ENCODE measurements at places on chromosomes 13 and 19.
A peak's percentile ranks its signal among the peaks of the same experiment; 100 is the strongest.

DNA sequence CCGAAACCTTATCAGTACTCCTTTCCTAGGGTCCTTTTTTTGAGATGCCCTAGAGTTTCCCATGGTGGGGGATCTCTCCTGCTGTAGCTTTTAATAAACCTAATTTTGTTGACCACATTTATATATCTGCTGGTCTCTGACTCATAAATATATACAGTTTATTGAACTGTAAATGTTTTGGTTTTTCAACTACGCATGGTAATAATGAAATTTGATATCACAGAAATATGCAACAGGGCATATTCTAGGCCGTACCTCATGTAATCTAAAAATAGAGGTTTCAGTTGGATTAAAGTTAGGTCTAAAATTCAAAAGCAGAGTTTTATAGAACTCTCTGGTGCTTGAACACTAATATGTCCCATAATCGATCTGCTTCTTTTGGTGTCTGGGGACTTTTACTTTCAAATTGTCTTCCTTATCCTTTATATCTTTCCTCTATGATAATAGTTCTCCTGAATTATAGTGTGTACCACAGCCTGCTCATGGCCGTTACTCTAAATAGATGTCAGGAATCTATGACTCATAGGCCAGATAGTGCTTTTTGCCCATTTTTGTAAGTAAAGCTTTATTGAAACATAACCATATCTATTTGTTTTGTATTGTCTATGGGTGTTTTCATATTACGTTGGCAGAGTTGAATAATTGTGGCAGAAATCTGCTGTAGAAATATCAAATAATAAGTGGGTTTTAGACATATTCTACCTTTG lies 324.8 kb upstream of the PCDH9 start:
- DNase-seq = no peak

- DNase-seq = no peak
These were observed 4.0 kb downstream of the ZBTB32 start for GRCh38 chr19:35708391-35708790.

DNA sequence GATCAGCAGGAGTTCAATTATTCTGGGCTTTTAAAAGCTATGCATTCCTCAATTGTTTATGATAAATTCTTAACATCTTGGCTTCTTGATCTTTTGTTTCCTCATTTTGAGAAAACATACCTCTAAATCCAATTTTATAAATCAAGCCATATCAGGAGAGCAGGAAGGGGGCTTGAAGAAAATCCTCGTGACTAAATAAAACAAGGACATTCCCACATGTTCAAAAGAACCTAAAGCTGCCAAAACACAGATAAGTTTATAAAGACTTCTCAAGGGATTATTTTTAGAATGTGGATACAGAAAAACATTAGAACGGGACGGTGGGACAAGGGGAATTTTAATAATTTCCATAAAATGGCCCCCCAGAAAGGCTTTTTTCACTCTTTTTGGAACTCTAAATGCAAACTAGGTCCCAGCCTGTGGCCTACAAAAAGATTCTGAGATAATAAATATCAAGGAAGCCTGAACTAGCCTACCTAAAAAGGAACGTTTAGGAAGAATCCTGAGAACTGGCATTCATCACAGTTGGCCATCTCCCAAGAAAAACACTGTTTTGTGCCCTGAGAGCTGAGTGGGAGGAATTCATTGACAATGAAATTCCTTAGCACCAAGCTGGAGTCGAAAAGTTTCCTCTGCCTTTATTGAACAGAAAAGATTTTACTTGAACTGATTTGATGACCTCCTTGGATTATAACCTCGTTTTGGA lies 30.1 kb downstream of the ZAR1L start:
- no peak for DNase-seq

DNA sequence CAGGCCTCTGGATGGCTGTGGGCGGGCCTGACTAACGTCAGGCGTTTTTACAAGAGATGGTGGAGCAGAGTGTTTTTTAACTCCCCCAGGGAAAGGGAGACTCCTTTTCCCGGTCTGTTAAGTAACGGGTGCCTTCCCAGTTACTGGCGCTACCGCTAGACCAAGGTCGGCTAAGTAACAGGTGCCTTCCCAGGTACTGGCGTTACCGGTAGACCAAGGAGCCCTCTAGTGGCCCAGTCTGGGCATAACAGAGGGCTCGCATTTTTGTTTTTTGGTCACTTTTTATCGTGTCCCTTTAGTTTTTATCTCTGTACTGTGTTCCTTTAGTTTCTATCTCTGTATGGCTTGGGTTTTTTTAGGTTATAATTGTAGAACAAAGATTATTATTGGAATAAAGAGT lies 10.0 kb downstream of the ZNF383 start:
- DNase-seq = no peak

- no peak for DNase-seq
These were observed 6.3 kb upstream of the ATP11A start for GRCh38 chr13:112683581-112683980.

DNA sequence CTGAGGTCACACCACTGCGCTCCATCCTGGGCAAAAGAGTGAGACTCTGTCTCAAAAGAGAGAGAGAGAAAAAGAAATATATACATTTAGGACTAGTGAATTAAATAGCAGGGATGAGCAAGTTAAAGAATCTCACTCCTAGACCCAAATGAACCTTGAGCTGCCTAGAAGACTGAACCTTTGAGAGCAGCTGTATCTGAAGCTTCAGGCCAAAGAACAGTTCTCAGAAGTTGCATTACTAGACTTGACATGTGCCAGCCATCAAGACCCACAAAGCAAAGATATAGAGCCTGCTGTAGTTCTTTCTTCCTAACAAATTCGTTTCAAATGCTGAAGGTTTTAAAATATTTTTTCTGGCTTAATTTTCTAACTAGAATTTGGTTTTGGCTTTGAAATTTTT lies 16.6 kb downstream of the DNAJC15 start:
- no peak for DNase-seq

- no peak for DNase-seq
These were observed 38.9 kb downstream of the DACH1 start for GRCh38 chr13:71828117-71828516.

DNA sequence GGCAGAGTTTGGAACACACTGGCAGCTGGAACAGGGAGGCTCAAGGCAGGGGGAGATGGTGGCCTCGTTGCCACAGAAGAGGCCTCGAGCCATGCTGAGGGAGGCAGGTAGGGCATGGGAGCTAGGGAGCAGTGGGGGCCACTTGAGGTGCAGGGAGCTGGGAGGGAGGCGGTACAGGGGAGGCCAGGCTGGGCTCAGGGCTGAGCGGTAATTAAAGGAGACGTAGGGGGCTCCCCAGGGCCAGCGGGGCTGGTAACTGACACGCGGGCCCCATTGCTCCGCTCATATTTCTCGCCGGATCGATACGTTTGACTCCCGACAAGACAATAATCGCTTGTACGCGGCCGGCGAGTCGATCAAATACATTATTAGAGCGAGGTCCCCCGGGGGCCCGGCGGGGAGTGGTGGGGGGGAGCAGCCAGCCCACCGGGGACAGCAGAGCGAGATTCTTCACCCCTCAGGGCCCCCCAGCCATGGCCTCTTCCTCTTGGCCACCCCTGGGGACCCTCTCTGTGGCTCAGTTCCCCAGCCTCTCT lies 2.4 kb upstream of the POU2F2 start:
- no peak for DNase-seq

DNA sequence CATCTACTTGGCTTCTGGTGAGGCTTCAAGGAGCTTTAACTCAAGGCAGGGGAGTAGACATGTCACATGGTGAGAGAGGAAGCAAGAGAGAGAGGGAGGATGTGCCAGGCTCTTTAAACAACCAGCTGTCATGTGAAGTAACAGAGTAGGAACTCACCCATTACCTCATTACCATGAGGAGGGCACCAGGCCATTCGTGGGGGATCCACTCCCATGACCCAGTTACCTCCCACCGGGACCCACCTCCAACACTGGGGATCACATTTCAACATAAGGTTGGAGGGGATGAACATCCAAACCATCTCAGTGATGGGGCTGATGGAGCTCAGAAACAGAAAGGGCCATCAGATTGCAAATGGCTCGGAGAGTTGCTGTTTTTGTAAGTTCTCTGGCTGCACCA lies 12.9 kb downstream of the VSTM2B start:
- DNase-seq = no peak

DNA sequence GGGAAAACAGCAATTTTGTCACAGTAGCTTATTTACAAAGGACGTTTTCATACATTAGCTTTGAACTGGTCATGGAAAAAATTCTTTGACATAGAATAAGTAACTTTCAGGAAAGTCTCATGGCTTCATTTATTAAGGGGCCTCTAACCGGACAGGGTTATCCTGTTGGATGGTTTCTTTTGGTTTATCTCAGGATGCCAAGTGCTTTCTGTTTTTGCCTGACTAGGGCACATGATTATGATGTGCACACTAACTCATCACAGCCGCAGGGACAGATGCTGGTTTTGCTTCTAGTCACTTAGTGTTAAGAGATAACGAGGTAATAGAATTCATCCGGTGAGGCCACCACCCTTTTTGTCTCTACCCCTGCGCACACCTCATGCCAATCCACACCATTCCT lies 53.0 kb downstream of the TGDS start:
- DNase-seq = no peak

- peak; percentile 58 for DNase-seq
These were observed 36.2 kb upstream of the GARRE1 start for GRCh38 chr19:34217952-34218817.

- no peak for DNase-seq
These were observed 1.7 kb downstream of the HIF3A start for GRCh38 chr19:46298479-46299003.

- no peak for DNase-seq
These were observed 14.7 kb downstream of the ZNF112 start for GRCh38 chr19:44341794-44342193.

- no peak for DNase-seq
These were observed 2.0 kb upstream of the CEBPA start for GRCh38 chr19:33304371-33304759.

GRCh38 chr19:37893845-37894575 lies 12.4 kb downstream of the WDR87 start:
- DNase-seq = no peak

- no peak for DNase-seq
These were observed 188.2 kb downstream of the KCNRG start for GRCh38 chr13:50203256-50203941.

DNA sequence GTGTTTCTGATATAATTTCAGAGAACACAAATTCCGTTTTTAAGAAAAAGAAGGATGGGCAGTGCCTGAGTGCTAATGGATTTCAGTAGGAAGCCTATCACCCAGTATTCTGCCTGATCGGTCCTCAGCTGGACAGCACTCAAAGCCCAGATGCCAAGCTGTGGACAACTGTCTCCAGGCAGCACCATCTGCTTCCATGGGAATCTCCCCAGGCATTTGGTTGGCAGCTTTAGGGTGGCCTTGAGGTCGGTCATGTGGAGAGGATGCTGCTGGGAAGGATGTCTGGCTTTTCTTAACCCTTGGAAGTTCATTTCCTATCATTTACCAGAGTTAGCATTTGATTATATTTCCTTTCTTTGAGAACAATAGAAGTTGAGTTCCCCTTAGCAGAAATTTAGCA lies 311.7 kb downstream of the TBC1D4 start:
- DNase-seq = no peak

- no peak for DNase-seq
These were observed 692 bp downstream of the ZNF234 start for GRCh38 chr19:44142059-44142433.

GRCh38 chr19:3818466-3818865 lies 32.3 kb upstream of the MATK start:
- DNase-seq = no peak

DNA sequence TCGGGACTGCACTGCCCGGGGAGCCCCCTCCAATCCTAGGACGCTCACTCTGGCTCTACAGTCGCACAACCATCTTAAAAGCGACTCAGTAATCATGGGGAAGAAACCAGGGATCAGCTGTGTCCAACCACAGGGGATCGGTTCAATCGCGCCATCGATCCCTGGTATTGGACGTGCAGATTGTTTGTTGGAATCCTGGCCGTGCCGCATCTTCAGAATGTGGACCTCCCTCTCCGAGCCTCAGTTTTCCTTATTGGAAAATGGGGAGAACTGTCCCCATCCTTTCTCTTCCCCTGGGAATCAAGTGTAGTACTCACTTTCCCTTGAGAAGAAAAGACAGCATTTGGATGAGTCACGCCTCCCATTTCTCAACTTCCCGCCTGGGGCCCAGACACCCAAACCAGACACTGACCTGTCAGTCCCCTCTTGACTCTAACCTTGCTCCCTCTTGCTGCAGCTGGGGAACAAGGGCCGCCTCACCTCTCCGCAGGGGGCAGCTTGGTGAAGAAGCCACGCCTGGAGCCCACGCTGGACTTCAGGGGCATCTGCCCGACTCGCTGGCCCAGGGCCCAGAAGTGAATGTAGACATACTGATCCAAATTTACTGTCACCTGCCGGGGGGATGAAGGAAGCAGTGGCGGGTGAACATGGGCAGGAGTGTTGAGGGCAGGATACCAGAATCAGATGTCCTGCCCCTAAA lies 17.6 kb downstream of the EMP3 start:
- no peak for DNase-seq

- no peak for DNase-seq
These were observed 473 bp upstream of the CERS1 start for GRCh38 chr19:18896421-18896841.

DNA sequence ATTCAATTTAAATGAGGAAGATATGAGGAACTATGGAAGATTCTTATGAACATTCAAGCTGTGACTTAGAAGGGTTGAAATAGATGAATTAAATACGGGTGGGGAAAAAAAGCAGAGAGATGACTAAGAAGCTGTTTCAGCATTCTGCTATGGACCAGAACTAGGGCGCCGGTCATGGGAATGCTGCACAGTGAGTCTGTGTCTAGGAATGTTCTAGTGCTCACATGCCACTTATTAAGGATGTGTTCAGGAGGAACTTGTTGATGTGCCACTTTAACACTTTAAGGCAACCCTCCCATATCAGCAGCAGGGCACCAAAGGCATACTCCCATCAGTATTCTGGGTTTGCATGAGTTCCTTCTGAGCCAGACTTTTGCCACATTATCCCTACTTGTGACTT lies 152.1 kb downstream of the POSTN start:
- no peak for DNase-seq

DNA sequence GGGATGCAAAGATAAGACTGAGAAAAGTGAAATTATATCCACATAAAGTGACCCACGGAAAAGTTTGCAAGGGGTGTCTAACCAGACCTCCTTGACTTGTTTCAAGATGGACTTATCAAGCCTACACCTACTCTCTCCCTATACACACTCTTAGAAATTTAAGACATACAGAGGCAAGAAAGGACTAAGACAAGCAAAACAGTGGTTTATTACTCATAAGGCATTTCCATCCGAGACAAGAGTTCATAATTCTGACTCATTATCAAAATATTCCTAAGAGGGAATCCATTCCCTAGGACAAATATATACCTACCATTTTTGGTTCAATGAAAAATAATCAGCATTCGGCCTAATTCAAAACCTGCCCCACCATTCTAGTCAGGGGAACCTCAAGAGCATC lies 232.6 kb upstream of the GPC6 start:
- DNase-seq = no peak

DNA sequence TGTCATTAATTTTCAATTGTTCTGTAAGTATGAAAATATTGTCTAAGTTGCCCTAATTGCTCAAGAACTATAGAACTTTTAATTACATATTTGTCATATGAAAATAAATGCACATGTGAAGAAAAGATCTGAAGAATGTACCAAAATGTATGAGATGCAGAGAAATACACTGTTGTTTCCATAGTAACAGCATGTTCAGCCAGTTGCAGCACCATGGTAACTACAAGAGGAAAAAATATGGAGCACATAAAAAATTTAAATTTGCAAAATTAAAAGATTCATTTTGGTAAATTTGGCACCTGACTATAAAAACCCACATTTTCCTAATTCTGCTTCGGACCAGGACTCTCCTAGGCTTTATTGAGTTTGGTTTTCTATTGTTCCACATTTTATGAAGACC lies 1170.0 kb upstream of the MIR17HG start:
- DNase-seq = no peak

Measured in NCI-H2107 (cell line).